Right hindlimb (tissue), 1 donor: ENCODE measurements at places on chromosomes 16 and 17.

DNA sequence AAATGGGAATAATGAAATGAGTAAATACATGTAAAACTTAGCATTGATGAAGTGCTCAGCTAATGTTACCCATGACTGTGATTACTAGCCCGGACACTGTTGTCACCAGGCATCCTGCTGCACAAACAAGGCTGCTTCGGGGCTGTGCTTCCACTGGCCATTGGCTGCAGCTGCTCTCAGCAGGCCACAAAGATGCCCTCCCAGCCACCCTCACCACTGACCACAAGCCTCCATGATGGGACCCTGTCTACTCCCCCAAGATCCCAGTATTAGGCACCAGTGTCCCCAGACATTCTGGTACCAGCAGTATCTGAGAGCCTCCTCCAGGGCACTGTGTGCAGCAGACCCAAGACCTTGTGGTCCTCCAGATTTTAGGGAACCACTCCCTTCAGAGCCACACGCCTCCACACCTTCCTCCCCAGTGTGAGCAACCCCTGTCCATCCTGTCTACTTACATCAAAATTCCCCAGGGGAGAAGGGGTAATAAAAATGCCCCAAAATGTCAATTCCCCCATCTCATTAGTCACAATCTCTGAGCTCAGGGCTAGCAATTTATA is 19.7 kb upstream of the NUP93 start:
- no peak for DNase-seq

DNA sequence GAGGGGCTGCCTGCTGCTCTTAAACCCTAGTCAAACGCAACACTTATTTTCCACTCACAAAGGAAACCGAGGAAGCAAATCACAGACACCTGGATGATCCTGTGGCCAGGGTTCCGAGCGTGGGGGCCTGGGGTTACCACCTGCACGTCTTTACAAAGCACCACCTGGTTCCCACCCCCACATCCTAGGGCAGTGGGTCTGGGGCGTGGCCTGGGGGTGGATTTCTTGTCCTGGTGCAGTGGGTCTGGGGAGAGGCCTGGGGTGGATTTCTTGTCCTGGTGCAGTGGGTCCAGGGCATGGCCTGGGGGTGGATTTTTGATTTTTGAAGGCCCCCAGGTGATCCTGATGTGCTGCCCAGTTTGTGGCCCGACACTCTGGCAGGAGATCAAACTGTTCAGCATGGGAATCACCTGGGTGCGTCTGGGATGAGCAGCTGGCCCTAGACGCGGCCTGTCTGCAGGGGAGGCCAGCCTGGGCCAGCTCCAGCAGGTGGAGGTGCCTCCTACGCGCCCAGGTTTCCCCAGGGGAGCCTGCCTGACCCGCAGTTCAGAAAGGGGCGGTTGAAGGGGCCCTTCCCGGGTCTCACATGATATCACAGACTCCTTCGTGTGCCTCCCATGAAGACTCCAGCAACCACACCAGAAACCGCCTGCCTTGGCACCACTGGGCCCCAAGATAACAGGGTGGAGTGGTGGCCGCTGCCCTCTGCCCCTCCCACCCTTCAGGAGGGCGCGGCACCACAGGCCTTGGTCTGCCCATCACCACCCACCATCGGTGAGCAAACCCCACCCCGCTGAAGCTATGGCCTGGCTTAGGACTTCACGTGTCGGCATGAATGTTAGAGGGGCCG is 6.3 kb downstream of the HAGH start:
- no peak for DNase-seq

DNA sequence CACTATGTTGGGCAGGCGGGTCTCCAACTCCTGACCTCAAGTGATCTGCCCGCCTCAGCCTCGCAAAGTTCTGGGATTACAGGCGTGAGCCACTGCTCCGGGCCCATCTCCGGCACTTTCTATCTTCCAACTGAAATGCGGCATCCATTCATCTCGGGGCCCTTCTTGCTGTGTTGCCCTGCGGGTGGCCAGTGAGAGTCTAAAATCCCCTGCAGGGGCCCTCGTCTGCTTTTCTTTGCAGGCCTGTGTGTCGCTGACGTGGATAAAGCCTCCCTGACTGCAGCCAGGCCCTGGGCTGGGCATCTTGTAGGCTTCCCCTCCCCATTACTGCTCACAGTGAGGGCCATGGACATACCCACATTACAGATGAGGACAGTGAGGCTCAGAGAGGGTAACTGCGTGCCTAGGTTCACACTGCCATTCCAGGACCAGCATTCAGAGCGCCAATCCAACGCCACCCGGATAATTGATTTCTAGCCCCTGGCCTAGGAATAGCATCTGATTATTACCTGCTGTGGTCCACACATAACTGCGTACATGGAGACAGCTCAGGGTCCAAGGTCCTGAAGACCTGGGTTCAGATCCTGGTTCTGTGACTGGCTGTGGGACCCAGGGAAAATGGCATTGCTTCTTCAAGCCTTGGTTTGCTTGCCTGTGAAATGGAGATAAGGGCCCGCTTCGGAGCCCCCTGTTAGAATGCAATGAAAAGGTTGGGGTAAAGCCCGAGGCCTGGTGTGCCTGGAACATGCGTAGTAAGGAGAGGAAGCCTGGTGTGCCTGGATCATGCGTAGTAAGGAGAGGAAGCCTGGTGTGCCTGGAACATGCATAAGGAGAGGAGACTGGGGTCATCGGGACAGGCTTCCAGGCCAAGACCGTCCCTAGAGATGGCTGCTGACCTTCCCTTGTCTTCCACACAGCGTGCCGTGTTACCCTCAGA is 25.0 kb downstream of the CRISPLD2 start:
- no peak for DNase-seq

DNA sequence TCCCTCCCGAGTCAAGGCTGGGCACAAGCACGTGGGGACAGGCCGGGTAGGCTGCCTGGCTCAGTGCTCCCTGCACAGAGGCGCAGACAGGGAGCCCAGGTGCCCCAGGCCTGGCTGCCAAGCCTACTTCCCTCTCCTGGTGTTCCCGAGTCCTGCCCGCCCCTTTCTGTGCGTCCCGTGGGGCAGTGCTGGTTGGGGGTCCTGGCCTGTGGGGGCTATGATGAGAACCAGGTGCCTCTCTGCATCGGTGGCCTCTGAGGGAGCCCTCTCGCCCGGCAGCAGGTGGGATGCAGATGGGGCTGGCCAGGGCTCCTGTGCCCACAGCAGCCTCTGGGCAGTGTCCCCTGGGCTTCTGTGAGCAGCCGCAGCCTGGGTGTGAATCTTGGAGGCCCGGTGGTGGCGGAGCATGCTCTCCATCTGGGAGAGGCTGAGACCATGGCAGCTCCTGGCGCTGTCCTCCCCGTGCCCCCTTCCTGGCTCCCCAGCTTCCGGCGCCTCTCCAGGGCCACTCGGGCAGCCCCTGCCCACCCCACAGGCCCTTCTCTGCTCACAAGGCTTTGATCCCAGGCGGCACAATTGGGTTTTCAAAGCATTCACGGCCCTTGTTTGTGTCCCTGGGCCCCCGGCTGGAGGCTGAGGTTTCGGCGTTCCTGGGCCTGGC is 7.2 kb downstream of the CENPX start:
- no peak for DNase-seq

GRCh38 chr17:72390675-72391508 is 270.1 kb downstream of the SOX9 start:
- no peak for DNase-seq

DNA sequence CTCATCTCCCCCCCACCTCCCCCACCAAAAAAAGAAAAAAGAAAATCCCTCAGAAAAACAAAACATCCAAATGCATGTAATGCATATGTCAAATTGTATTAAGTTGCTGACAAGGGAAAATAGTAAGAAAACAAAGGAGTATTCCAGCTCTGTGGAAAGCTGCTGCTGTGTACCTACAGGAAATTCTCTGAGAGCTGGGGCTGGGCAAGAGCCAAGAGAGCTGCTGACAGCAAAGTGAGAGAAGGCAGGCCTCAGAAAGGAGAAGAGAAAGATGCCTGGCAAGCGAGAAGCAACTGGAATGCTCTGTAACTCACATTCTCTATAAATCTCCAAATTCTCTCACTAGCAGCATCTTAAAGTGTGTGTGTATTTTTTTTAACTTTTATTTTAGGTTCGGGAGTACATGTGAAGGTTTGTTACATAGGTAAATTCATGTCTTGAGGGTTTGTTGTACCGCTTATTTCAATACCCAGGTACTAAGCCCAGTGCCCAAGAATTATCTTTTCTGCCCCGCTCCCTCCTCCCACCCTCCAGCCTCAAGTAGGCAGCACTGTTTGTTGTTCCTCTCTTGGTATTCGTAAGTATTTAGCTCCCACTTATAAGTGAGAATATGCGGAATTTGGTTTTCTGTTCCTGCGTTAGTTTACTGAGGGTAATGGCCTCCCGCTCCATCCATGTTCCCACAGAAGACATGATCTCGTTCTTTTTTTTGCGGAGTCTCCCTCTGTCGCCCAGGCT is 24.4 kb downstream of the CNTROB start:
- peak; percentile 60 for DNase-seq

DNA sequence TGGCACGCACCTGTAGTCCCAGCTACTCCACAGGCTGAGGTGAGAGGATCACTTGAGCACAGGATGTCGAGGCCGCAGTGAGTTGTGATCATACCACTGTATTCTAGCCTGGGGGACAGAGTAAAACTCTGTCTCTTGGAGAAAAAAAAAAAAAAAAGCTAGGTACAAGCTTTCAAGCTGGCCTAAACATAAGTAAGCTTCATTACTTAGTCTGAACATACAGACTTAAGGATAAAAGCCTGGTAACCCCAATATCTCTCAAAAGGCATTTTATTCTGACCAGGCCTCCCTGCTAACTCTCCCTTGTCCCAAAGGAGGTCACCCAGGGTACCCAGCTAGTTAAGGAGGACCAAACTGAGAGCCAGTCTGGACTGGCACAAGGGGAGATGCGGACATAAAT is 46.2 kb downstream of the TOM1L2 start:
- DNase-seq = no peak

DNA sequence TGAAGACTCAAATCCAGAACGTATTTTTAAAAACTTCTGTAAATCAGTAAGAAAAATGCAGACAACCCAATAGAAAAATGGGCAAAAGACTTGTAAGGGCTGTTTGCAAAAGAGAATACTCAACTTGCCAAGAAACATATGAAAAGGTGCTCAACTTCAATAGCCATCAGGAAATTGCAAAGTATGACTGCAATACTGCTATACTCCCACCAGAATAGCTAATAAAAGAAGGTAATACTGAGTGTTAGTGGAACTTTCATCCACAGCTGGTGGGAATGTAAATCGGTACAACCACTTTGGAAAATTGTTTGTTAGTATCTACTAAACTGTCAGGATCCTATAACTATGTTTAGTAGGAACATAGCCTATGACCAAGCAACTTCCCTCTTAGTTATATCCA is 48.1 kb downstream of the TBX4 start:
- no peak for DNase-seq

- peak; percentile 40 for DNase-seq
These were observed 13.4 kb upstream of the TAOK1 start for GRCh38 chr17:29376667-29377270.

- DNase-seq = no peak
These were observed 4.4 kb downstream of the FMNL1 start for GRCh38 chr17:45225964-45226530.

GRCh38 chr17:10649602-10650001 is 7.5 kb downstream of the MYH3 start:
- no peak for DNase-seq

- no peak for DNase-seq
These were observed 217.3 kb downstream of the NTN1 start for GRCh38 chr17:9238340-9239245.

DNA sequence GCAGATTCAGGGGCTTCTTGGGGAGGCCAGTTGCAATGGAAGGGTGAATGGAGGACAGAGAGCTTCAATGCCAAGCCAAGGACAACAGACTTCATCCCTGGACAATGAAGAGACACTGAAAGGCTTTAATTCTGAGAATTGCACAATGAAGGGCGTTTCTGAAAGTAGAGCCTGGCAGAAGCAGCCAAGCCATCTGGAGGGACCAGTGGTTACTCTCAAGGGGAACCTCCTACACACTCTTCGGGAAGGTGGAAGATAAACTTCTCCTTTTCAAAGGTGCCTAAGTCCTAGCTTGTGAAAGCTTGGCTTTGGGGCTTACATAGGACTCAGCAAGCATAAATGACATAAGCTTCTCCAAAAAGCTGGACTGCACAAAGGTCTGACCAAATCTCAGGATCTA is 6.2 kb upstream of the CES1 start:
- no peak for DNase-seq

- no peak for DNase-seq
These were observed 185.9 kb downstream of the TMEM132E start for GRCh38 chr17:34765291-34765690.

DNA sequence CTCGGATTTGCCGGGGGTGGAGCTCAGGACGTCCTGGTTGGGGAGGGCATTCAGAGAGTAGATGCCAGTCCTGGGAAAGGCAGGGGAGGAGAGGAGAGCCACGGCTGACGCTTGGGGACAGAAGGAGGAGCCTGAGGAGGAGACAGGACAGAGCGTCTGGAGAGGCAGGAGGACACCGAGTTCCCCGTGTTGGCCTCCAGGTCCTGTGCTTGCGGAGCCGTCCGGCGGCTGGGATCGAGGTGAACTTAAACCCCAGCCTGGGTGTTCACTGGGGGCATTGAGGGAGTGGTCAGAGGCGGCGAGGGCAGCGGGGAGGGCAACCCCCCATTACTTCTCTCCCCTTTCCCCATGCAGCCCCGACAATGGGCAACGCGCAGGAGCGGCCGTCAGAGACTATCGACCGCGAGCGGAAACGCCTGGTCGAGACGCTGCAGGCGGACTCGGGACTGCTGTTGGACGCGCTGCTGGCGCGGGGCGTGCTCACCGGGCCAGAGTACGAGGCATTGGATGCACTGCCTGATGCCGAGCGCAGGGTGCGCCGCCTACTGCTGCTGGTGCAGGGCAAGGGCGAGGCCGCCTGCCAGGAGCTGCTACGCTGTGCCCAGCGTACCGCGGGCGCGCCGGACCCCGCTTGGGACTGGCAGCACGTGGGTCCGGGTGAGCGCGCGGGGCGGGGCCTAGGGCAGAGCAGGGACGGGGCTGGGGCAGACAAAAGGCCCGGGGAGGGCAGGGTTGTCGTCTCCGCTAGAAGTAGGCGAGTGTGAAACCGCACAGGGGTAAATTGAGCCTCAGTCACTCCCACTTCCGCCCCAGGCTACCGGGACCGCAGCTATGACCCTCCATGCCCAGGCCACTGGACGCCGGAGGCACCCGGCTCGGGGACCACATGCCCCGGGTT is 3.7 kb downstream of the NOL3 start:
- peak; percentile 81 for DNase-seq

DNA sequence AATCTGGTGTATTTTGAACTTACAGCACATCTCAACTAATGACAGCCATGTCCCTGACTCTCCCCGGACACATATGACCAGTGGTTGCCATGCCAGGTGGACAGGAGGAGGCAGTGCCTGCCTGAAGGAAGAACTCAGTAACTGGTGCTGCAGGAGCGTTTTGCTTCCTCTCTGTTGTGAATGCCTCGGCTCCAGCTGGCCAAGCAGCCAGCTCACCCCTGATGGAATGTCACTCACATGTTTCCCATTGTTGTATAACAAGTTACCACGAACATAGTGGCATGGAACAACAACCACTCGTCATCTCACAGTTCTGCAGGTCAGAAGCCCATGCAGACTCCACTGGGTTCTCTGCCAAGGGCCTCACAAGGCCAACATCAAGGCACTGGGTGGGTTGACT is 20.1 kb upstream of the IRF8 start:
- DNase-seq = no peak
